ENCODE measurements at places on chromosomes 11 and 22. TPM values are rescaled to one million over a fixed set of nuclear protein-coding genes. Genes with fewer than 3 reads are reported as not detected.

DNA sequence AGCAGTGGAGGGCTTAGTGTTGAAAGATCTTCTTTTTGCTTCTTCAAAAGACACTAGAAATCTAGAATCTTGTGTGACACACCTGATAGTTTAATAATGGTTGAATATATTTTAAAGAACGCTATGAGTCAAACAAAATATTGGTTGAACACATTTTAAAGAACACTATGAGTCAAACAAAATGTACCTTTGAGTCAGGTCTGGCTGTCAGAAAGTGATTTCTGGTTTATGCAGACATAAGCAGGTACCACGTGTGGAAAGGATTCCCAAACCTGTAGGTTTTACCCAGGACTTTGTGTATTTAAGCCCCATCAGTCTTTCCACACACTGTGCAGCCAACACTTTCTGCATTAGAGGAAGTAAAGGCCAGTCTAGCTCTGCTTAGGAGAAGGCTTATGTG is 366.7 kb upstream of the TENM4 start:
- DNase-seq, result no peak

MYOD1 gene
- total RNA-seq, result not detected

PATE4 gene
- not detected for total RNA-seq

YPEL4 gene
- total RNA-seq, result 1.1 TPM

GRCh38 chr11:86481399-86481798 is 106.7 kb downstream of the CCDC81 start:
- DNase-seq, result no peak

EXPH5 gene
- 4.3 TPM for total RNA-seq

THRSP gene
- total RNA-seq, result not detected

DCDC1 gene
- 0.42 TPM for total RNA-seq

TMEM191B gene
- total RNA-seq, result 0.67 TPM

DNA sequence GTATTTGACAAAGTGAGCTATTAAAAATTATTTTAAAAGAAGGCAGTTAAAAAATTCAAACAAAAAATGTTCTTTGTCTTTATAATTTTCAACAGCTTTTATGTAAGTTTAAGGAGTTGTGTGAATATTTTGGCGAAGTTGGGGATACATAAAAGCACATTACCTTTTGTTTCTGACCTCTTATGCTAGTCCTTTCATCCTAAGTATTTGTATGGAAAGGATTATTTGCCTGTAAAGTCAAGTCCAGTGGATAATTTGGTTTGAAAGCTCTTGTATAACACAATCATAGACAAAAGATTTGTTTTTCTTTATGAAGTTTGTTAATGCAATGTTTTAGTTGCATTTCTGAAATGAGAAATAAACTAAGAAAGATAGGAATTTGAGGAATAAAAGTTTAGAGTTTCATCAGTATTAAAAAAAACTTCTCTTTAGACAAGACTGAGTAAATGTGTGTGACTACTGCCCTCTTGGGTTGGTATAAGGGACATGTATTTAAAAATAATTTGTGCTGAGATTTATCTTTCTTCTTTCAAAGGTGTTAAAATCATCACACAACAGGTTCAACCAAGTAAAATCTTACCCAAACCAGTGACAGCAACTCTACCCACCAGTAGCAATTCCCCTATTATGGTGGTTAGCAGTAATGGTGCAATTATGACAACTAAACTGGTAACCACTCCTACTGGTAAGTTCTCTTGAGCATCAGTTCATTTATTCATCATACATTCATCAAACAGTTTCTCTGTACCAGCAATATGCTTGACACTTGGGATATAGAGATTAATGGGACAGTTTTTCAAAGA is 68.2 kb downstream of the EMSY start:
- DNase-seq, result no peak
